ENCODE measurements at places on chromosomes 2 and 18. TPM values are rescaled to one million over a fixed set of nuclear protein-coding genes. Genes with fewer than 3 reads are reported as not detected.

Gene TMEM163
- 1.2 TPM for total RNA-seq

Gene TUBA4B
- total RNA-seq = not detected

DNA sequence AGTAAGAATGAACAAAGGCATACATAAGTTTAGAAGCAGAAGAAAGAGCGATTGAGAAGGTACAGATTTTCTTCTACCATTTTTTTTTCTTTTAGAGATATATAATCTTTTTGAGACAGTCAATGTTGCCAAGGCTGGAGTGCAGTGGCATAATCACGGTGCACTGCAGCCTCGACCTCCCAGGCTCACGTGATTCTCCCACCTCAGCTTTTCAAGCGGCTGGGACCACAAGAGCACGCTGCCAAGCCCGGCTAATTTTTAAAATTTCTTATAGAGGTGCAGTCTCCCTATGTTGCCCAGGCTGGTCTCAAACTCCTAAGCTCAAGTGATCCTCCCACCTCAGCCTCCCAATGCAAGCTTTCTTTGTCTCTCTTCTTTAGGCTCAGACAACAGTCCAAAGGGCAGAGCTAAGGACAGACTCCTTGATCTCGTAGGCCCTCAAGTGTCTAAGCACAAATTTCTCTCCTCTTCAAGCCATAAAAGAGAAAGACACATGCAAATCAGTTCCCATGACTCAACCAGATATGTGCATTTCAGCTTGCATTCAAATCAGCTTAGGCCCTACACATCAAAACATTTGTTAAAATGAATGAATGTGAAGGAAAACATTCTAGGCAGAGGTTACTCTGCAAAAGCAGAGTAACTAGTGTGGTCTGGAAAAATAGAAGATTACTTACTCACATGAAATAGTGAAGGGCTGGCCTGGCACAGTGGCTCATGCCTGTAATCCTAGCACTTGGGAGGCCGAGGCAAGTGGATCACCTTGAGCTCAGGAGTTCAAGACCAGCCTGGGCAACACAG lies 18.0 kb downstream of the ITSN2 start:
- peaks cover 30% of the 10 kb centered on the region for H3K4me1 ChIP-seq
- H3K4me3 ChIP-seq = no peak overlapping the region
- H3K36me3 ChIP-seq = no peaks in the 10 kb centered on the region
- DNase-seq = no peak
- no peaks in the 10 kb centered on the region for H3K27me3 ChIP-seq

GRCh38 chr2:45901468-45902032 lies 250.1 kb downstream of the PRKCE start:
- H3K36me3 ChIP-seq = no peaks in the 10 kb centered on the region
- H3K4me3 ChIP-seq = no peak overlapping the region
- no peak for DNase-seq

Gene KCNE4
- 20.7 TPM for total RNA-seq

DNA sequence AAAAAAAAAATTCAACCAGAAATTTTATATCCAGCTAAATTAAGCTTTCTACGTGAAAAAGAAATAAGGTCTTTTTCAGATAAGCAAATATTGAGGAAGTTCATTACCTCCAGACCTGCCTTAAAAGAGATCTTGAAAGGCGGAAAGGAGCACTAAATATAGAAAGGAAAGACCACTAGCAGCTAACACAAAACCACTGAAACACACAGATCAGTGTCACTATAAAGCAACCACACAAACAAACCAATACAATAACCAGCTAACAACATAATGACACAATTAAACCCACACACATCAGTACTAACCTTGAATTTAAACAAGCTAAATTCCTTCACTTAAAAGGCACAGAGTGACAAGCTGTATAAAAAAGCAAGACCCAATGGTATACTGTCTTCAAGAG lies 958.3 kb downstream of the TSN start:
- DNase-seq = no peak
- no peak overlapping the region for H3K4me3 ChIP-seq
- no peaks in the 10 kb centered on the region for H3K27me3 ChIP-seq
- no peak overlapping the region for H3K27ac ChIP-seq

DNA sequence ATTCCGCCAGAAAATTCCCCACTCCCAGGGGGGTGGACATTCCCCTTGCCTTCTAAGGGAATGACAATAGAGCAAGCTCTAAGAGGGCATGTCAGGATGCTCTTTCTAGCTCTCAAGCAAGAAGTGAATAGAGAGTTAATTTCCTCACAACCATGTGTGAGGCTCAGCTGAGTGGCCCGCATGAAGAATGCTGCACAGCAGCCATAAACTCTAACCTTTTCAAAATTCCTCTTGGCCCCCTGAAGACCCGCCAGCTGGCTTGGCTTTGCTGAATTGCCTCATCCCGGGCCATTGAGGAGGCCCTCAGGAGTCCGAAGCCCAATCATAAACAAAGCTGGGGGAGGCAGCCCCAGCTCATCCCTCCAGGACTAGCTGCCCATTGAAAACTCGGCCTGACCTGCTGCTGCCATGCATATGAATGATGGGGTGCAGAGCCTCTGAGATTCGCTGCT lies 38.2 kb downstream of the NRP2 start:
- H3K27me3 ChIP-seq = no peaks in the 10 kb centered on the region
- DNase-seq = no peak
- peaks cover 18% of the 10 kb centered on the region for H3K36me3 ChIP-seq
- peaks cover 99% of the 10 kb centered on the region for H3K4me1 ChIP-seq

DNA sequence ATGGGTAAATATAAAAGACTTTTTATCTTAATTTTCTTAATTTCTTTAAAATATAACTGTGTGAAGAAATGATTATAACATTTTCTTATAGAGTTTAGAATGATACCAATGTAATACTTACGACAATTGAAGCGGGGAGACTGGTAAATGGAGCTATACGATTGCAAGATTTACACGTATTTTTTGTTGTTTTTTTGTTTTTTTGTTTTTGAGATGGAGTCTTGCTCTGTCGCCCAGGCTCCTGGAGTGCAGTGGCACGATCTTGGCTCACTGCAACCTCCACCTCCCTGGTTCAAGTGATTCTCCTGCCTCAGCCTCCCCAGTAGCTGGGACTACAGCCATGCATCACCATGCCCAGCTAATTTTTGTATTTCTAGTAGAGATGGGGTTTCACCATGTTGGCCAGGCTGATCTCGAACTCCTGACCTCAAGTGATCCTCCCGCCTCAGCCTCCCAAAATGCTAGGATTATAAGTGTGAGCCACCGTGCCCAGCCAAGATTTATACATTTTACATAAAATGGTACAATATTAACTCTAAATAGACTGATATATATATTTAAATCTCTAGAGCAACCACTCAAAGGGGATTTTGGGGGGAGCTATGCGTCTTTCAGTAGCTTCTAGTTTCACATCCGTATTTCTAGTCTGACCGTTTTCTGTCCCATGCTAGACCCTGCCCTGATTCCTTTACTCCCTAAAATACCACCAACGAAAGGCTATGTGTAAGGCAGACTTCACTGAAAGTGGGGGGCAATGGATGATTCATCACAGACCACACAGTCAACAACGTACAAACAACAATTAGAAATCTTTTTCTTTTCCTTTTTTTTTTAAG lies 28.2 kb upstream of the ATG16L1 start:
- no peak overlapping the region for H3K4me3 ChIP-seq
- no peak for DNase-seq
- H3K36me3 ChIP-seq = no peaks in the 10 kb centered on the region
- no peaks in the 10 kb centered on the region for H3K4me1 ChIP-seq
- H3K27me3 ChIP-seq = no peaks in the 10 kb centered on the region
- no peak overlapping the region for H3K27ac ChIP-seq

DNA sequence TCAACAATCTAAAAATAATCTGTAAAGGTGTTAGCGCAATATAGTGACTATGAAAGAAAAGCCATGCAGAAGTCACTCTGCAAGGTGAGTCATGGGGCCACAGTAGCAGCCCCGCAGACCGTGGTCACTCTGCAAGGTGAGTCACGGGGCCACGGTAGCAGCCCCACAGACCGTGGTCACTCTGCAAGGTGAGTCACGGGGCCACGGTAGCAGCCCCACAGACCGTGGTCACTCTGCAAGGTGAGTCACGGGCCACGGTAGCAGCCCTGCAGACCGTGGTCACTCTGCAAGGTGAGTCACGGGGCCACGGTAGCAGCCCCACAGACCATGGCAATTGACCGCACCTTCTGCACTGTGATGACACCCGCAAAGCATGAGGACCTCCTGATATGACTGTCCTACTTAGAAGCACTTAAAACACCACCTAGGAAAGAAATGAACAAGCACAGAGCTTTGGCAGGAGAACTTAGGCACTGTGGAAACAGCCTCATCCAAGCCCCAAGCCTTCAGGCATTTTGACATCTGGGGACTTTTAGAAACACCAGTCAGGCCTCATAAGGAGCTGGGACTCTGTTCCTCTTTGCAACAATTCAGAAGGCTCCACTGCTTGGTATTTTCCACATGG lies 70.1 kb downstream of the LDLRAD4 start:
- H3K4me3 ChIP-seq = no peak overlapping the region
- H3K27me3 ChIP-seq = no peaks in the 10 kb centered on the region
- H3K4me1 ChIP-seq = peaks cover 11% of the 10 kb centered on the region
- H3K27ac ChIP-seq = peak overlapping the region; percentile 20
- no peak for DNase-seq

GRCh38 chr18:74652392-74652988 lies 54.8 kb downstream of the ZNF407 start:
- peaks cover 8% of the 10 kb centered on the region for H3K36me3 ChIP-seq
- no peak overlapping the region for H3K4me3 ChIP-seq
- no peaks in the 10 kb centered on the region for H3K27me3 ChIP-seq
- DNase-seq = no peak

Data from esophagus muscularis mucosa (tissue), 4 donors.